DMS53 (cell line): ENCODE measurements at places on chromosomes 5 and 9.
A peak's percentile ranks its signal among the peaks of the same experiment; 100 is the strongest.

- peak; percentile 72 for DNase-seq
These were observed 75.1 kb downstream of the MRPS27 start for GRCh38 chr5:72244862-72245371.

DNA sequence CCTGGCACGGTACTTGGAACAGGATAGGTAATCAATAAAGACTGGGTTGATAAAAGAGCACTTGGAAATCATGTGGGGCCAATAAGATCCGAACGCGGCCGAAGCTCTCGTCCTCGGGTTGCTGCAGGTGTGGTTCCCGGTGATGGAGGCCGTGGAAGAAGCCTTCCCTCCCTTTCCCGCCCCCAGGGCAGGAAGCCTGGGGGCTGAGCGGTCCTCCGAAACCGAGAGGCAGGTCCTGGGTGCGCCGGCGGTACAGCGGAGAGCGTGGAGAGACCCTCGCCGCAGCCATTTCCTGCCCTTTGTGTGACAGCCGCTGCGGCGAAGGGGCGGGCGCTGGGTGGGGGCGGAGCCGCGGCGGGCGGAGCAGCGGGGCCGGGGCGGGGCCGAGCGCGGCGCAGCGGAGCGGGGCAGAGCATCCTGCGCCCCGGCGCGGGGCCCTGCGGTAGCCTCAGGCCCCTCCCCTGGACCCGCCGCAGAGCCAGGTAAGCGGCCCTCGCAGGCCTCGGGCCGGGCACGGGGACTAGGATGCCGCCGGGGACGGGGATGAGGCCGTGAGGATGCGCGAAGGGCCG, at the start of gene CYFIP2:
CYFIP2 (plus strand) TSS at position 410 of the 572 bp plus-strand sequence. CDS start 19,239 bp downstream, outside the sequence.
- DNase-seq = peak; percentile 89

- DNase-seq = no peak
These were observed 90.8 kb downstream of the ERCC6L2 start for GRCh38 chr9:95966306-95966705.

GRCh38 chr5:97627272-97627671, 444.2 kb upstream of the RIOK2 start:
- no peak for DNase-seq

DNA sequence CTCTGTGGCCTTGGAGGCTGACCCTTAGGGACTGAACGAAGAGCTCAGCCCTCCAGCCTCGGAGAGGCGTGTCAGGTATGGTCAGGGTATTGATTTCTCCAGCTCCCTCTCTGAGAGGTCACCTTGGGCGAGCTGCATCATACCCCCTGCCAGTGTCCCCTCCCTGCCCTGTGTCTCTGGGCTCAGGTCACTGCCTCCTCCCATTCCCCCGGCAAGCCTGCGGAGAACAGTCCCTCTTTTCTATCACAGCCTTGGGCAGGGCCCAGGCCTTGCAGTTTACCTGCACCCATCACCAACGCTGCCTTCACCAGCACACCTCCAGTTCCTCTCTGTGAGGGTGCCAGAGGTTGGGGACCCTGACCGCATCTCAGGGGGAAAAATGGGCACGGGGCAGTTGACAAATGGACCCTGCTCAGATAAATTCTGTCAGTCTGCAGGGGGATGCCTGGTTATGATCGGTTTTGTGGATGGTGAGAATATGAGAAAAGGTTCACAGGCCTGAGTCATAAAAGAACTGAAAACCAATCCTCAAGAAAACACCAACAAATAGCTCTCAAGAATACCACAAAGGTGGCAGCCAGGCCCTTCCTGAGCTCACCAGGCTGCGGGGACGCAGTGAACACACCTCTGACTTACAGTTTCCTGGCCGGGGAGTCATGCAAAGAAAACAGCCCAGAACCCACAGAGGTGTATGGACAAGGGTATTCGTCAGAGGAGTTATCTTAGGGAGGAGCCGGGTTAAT, 24.7 kb upstream of the RXRA start:
- no peak for DNase-seq

GRCh38 chr5:93209476-93209875, 371.5 kb downstream of the NR2F1-AS1 start:
- no peak for DNase-seq

GRCh38 chr5:169542811-169543210, 40.8 kb upstream of the SPDL1 start:
- no peak for DNase-seq
